ENCODE measurements at places on chromosomes 4 and X.

DNA sequence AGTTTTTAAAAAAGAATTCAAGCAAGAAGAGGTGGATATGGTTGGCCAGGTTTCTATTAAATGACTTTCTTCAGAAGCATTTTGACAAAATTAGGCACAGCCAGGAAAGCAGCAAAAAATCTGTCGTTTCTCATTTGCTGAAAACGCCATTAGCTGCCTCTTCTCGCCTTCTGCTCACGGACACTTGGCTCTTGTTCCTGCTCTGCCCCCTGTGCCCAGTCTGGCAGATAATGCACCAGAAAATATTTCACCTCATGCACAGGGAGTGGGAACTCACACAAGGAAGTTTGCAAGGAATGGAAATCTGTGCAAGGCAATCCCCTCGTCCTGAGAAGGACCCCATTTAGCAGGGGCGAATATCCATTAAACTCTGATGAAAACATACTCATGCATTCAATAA is 260.0 kb downstream of the PACRGL start:
- DNase-seq, result no peak

DNA sequence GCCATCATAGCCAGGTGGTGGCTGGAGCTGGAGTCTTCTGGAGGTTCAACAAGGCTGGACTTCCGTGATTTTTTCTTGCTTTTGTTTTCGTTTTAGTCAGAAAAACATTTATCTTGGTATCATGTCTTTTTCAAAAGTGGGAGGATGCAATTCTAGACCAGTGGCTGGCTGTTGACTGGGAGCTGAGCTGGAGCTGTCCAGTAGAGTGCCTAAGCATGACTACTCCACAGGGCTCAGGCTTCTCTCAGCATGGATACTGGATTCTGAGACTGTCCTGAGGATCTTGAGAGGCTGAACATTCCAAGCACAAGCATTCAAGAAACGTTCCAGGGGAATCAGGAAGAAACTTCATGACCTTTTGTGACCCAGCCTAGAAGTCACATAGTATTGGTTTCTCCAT is 598.1 kb downstream of the MID1IP1 start:
- no peak for DNase-seq

DNA sequence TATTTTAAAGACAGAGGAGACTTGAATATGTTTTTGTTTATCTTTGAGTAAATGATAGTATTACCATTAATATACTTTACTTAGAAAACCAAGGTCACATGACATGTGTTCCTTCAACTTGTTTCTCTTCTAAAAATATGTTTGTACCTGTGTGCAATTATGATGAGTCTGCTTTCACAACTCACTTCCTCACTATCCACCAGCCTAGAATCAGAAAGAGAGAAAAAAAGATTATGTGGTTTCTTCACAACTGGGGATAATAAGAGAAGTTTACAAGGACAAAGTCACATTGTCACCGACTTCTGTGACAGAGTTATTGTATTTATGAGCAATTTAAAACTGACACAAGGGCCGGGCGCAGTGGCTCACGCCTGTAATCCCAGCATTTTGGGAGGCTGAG is 1112.1 kb downstream of the RPA4 start:
- no peak for DNase-seq

DNA sequence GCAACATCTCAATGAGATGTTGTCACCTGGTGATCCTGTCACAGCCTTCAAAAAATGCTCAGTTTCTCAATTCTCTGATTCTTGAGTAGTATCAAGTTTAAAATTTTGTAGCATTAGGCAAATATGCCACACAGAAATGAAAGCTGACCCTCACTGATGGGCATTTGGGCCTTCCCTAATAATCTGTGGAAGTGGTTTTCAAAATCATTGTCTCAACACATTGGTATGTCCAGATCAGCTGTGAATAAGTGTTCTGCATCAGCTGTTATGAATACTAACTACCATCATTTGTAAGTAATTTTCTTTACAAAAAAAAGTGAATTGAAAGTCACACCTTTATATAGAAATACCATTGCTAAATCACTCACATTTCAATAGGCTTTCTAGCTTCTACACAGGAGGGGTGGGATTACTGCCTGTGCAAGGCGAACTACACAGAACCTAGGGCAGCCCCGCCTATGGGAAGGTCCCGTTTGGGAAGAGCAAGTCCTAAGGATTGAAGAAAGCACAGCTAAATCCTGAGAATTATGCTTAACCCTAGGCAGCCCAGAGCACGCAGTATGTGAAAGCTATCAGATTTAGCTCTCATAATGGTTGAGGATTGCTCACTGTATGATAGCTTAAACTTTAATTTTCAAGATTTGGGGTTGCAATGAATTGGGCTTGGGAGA is 73.4 kb downstream of the GPC3 start:
- DNase-seq, result no peak

DNA sequence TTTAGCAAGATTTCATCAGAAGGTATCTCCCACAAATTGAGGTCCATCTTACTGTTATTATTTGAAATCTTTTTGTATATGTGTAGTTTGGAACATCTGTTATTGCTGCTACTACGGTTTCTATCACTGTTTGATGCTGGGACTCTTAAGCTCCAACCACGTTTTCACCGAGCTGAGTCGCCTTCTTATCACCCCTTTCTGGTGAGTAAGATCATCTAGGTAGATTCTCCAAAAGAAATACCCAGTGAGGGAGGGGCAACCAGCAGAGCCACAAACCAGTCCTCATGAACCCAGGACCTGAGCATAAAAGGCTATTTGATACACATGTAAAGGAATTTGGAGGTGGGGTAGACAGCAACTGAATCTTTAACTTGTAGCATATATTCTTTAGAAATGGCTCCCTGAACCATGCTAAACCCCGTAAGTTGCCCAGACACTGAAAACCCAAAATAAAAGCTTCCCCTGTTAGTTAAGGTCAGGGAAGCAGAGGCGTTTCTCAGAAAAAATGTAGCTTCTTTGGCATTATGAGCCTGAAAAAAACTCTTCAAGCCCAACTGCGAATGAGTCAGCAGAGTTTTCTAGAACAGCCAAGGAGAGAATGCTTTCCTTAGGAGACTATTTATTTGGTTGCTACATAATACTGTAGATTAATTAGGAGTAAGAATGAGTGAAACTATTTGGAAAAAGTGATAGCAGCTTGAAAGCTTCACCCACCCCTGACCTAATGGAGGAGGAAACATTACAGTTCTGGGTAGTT is 53.8 kb upstream of the ATXN3L start:
- DNase-seq, result no peak

GRCh38 chr4:139367421-139368090 is 65.3 kb upstream of the NDUFC1 start:
- DNase-seq, result no peak

GRCh38 chr4:24650849-24651640 is 66.7 kb upstream of the DHX15 start:
- DNase-seq, result peak; percentile 36

DNA sequence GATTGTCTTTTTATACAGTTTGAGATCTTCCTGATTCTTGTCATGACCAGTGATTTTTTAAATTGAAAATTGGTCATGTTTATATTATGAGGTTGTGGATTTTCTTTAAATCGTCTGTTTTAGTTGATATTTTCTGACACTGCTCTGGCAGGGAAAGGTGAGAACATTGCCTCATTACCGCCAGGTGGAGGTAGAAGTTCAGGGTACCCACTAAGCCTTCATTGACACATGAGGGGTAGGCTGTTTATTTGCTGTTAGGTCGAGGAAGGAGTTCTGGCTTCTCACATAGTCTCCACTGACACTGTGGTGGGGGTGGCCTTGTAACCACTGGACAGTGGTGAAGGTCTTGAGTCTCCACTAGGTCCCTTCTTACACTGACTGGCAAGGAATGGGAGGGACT is 117.6 kb upstream of the GPR101 start:
- no peak for DNase-seq

DNA sequence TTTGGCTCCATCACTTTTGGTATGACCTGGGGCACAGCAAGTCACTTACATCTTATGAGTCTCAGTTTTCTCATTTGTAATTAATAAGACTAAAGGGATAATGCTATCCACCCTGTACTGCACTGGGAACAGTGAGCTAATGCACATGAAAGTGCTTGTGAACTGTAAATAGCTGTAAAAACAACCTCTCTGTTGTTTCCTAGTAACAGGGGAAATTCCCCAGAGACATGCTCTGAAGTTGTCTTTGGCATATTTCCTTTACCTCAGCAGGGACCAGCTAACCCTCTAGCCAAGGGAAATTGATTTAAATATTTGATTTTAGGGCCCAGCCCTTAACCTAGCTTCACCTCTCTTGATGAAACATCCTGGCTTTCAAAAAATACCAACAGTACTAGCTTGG is 6.1 kb upstream of the CYSLTR1 start:
- no peak for DNase-seq

- no peak for DNase-seq
Observed at GRCh38 chr4:78707793-78708192, 68.4 kb upstream of the BMP2K start.

DNA sequence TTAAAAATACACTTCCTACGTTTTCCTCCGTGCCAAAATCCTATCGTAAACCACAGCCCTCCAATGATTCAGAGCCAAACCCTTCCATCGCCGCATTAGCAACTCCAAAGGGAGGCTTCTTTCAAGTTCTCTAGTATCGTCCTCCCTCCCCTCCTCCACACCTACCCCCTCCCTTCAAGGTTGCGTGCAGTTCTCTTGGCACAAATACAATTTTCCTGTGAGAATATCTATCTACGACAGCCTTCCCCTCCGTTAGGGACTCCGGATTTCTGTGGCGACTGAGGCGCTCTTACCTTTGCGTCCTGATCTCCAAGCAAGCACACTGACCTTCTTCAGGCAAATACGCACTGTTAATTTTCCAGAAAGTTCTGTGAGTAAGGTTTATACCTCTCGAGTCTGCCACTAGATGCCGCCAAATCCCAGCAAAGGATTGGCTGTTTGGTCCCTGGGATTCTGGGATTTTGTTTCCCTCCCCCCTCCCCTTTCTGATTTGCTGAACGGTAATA is 1.2 kb upstream of the MORF4L2 start:
- peak; percentile 9 for DNase-seq

GRCh38 chr4:21742326-21742725 is 206.2 kb downstream of the KCNIP4 start:
- DNase-seq, result no peak

DNA sequence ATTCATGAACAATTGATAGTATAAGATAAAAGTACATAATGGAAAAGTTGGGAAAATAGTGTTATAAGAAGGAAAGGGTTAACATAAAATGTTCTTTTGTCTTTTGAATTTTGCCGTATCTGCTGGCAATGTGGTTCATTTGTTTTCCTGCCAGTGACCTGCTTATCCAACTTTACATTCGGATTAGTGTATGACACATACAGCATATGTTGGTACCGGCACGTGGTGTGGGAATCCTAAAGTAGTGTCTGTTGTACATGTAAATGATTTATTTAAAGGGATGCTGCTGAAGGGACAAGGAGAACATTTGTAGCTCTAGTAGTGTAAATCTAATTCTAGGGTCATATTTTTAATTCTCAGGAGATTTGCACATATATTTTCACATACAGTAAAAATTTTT is 11.5 kb downstream of the RAB9A start:
- DNase-seq, result no peak

DNA sequence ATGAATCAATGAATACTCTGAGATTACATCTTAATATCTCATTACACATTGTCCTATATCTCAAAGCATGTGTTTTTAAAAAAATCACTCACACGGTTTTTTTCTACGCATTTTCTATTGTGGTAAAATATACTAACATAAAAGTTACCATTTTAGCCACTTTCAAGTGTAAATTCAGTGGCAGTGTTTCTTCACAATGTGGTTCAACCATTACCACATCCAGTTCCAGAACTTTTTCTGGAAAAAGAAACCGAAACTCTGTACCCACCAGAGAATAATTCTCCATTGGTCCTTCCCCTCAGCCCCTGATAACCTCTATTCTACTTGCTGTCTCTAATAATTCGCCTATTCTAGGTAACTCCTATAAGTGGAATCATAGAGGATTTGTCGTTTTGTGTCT is 35.3 kb upstream of the ACSL1 start:
- no peak for DNase-seq

DNA sequence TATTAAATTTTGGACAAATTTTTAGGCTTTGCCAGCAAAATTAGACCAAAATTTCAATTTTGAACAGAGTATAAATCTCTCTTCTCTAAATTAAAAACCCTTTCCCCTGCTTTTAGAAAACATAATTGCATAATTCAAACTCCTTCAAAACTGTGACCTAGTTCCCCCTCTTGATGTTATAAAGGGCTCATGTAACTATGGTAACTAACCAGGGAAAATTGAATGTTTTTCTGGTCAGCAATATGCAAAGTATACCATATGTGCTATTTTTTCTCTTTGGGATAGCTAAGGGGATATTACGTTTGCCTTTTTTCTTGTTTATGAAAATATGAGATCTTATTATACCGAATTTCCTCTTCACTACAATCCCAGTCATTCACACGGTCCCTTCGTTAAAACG is 5.1 kb upstream of the ING2 start:
- no peak for DNase-seq
